ENCODE measurements at places on chromosomes 12 and 14.

DNA sequence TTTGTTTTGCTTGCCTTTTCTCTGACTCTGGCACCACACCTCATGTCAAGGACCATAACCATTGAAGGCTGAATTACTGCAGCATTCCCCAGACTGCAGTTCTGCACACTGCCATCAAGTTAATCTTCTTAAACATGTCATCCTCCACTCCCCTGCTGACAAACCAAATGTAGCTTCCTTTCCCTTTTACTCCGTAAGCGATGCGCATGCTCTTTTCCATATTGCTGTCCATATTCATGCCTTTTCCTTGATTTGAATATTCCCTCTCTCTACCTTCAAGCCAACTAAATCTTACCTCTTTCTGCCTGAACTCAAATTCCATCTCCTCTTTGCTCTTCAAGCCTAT lies 13.6 kb downstream of the GPX2 start:
- no peak for DNase-seq

DNA sequence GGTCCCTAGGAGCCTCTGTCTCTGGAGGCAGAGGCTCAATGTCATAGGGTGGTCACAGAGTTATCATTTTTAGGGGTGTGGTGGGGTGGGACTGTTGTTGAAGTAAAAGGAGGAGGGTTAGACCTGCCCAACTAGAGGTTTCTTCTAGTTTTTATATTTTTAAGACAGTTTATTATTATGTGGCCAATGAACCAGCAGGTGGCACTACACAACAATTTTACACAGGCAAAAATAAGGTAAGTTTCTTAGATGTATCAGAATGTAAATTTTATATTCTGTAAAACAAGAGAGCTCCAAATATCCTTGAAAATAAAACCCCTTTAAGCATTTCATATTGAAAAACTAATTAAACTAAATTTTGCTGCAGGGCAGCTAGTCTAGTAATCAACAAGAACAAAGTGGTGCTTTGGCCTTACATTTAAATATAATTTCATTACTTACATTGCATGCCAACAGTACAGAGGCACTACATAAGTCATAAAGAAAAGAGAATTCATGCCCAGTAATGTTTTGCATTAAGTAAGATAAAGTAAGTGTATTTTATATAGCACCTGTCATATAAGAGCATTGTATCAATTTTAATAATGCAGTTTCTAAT lies 22.2 kb upstream of the OVCH1 start:
- DNase-seq: no peak

- no peak for DNase-seq
Observed at GRCh38 chr14:73173092-73173735, 36.9 kb downstream of the PSEN1 start.

DNA sequence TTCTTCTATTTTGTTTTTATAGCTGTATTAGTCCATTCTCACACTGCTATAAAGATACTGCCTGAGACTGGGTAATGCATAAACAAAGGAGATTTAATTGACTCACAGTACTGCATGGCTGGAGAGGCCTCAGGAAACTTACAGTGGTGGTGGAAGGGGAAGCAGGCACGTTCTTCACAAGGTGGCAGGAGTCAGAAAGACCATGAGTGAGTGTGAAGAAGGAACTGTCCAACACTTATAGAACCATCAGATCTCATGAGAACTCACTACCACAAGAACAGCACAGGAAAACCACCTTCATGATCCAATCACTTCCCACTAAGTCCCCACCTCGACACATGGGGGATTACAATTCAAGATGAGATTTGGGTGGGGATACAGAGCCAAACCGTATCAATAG lies 42.3 kb downstream of the ARMH4 start:
- DNase-seq: no peak

- DNase-seq: no peak
Observed at GRCh38 chr14:29652571-29652970, 275.1 kb downstream of the PRKD1 start.

DNA sequence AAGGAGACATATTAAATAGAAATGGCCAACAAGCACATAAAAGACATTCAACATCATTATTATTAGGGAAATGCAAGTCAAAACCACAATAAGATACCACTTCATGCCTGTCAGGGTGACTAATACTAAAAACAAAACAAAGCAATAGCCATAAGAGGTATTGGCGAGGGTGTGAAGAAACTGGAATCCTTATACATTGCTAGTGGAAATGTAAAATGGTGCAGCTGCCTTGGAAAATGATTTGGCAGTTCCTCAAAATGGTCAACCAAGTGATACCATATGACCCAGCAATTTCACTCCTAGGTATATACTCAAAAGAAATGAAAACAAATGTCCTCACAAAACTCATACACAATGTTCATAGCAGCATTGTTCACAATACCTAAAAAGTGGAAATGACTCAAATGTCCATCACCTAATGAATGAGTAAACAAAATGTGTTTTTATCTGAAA lies 27.0 kb downstream of the GPR135 start:
- no peak for DNase-seq

DNA sequence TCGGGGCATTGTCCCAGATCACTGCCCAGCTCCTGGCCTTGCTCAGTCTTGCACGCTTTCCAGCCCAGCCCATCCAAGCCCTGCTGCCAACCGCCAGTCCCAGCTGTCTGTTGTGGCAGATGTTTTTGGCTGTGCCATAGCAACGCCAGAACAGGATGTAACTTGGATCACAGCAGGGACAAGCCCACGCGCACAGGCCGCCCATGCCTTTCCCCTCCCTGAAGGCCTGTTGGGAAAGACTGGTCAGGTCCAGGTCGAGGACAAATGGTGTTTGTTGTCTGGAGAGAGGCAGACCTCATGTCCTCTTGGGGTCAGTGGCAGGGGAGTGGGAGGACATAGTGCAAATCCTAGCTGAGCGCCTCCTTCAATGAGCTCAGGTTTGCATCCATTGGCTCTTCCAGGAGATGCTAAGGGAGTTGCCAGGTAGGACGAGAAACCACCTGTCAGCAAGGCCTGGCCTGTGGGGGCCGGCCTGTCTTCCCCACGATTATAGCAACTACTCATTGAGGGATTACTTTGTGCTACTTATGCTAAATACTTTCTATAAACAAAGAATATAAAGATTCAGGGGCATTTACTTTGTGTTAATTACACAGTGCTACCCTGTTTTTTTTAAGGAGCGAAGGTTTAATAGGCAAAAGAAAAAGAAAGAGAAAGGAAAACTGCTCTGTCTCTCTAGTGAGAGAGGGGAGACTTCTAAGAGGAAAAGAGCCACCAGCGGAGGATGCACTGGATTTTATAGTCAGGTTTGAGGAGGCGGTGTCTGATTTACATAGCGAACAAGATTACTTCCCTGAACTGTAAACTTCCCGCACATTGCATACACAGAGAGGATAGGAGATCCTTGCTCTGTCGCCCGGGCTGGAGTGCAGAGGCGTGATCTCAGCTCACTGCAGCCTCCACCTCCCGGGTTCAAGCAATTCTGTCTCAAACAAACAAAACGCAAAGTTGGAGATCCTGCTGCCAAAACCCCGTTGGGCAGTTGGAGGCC lies 42.8 kb upstream of the CORO1C start:
- DNase-seq: no peak

GRCh38 chr12:92905811-92906554 lies 23.1 kb downstream of the EEA1 start:
- no peak for DNase-seq

GRCh38 chr14:103416916-103417315 lies 31.7 kb downstream of the MARK3 start:
- no peak for DNase-seq

DNA sequence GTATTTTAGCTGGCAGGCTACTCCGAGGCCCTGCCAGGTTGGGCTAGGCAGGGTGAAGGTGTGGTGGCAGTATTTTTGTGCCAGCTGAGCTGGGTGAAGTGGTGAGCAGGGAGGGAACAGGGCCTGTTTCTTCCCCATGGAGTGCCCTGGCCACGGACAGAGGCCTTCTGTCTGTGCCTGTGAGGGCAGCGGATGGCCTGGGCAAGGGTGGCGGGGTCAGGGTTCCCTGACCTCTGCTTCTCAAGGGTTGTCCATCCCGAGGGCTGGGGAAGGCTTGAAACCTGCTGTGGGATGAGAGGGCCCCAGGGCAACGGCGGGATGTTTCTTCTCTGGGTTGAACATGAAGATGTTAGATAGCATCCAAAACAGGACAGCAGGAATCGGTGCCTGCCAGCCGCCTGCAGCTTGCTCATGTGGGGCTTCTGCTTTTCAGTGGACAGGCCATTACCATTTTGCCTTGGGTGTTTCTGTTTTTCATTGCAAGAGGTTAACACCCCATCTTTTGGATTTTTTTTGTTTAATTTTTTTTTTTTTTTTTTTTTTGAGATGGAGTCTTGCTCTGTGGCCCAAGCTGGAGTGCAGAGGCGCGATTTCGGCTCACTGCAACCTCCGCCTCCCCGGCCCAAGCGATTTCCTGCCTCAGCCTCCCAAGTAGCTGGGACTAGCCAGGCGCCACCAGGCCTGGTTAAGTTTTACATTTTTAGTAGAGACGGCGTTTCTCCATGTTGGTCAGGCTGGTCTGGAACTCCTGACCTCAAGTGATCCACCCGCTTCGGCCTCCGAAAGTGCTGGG lies 3.3 kb downstream of the MTA1 start:
- DNase-seq: no peak

DNA sequence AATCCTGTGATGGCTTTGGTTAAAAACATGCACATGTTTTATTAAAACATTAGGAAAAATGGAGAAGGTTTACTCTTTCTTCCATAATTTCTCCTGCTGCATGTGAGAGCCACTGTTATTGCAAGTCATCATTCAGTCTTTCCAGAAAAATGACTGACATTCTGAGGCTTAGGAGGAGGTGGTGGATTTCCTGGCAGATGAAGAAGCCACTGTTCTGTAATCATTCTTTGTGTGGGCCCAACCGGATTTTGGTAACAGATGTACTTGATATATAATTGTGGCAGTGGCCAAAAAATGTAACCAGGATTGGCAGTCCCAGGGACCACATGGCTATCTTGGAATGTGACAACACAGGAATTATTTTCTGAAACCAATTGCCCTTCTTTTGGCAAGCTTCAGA lies 120.2 kb downstream of the DAAM1 start:
- no peak for DNase-seq

GRCh38 chr12:3225154-3225795 lies 148.1 kb downstream of the TSPAN9 start:
- DNase-seq: no peak

- DNase-seq: no peak
Observed at GRCh38 chr12:11836282-11837151, 187.0 kb downstream of the ETV6 start.

DNA sequence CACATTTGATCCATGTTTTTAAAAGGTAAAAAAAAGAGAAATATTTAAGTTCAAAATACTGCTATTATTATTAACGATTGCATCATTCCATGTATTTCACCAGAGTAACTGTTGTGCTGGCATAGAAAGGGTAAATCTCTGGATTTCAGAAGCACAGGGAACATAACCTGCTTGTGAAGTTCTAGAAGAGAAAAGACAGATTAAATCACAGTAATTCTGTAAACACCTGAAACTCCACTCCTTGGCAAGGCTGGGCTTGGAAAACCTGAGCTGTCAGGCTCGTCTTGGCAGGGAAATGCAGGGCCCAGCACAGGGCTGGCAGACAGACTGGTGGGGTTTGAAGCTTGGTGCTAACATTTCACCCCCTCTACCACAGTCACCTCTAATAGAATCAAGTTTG lies 35.1 kb downstream of the SVOP start:
- DNase-seq: no peak

GRCh38 chr12:63998584-63998983 lies 154.1 kb downstream of the SRGAP1 start:
- DNase-seq: no peak

DNA sequence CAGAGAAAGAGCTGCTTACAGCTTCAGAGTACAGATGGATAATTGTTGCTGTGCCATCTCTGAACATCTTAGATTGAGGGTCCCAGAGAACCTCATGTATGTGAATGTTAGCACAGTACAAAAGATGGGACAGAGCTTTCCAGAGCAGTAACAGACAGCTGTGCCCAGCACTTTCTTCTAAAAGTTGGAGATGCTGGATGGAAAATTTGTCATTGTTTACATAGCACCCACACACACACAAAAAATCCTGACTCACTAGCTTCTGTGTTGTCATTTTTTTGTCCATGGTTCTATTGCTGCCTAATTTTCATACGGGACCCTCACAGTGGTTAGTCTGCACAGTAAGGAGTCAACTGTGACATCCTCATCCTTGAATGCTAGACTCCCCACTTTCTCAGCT lies 374.7 kb downstream of the DIO2 start:
- no peak for DNase-seq

DNA sequence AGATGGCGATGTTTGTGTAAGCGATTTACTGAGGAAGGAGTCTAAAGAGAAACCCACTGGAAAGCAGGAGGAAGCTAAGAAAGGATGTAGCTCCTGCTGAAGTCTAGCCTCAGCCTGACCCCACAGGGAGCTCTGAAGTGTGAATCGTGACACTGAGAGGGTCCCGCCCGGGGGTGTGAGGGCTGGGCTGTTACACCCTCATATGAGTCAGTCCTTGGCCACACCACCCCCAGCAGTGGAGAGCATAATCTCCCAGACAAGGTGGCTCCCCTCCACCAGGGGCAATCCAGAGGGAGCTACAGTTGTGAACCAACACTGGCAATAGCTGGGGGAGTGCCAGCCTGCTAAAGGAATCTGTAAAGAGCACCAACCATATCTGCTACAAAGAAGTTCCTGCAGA lies 31.5 kb downstream of the SVOP start:
- no peak for DNase-seq

- no peak for DNase-seq
Observed at GRCh38 chr12:5945071-5946008, at the start of gene ANO2. Gene ANO2, minus strand, starts transcription at chr12:5945259. Its CDS starts 42 bp downstream, at chr12:5945217.

DNA sequence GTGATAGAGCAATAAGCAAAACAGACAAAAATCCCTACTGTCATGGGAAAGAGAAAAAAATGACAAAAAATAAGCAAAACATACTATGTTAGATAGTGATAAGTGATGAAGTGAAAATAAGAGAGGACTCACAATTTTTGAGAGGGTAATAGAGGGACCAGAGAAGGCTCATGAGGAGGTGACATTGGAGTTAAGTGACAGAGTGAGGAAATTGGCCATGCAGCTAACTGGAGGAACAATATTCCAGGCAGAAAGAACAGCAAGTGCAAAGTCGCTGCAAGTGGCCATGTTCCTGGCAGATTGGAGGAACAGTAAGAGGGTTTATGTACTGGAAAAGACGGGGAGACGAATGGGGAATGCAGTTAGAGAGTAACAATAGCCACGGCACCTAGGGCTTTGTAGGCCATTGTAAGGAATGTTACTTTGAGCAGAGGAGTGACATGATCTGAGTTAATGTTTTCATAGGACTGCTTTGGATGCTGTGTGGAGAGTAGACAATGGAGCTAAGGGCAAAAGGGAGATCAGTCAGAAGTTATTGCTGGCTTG lies 1.4 kb upstream of the SAV1 start:
- no peak for DNase-seq

DNA sequence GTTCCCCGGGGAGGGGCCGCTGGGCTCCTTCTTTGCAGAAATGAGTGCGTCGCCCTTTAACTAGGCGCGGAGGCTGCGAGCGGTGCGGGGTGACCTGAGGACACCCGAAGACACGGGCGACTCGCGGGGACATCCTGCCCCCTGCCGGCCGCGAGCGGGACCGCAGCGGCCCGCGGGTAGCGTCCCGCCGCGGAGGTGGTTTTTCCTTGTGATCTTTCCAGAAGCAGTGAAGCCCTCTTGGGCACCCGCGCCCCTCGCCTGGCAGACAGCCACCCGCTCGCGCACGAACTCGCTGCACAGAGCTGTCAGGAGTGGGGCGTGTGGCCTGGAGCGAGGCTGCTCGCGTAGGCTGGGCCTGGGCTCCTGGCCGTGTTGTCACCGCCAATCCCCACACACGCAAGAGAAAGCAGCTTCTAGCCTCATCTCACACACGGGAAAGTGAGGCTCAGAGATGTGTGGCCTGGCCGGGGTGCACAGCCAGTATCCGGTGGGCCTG lies 67.2 kb downstream of the DIO3 start:
- peak; percentile 65 for DNase-seq
